ENCODE measurements at places on chromosomes 1 and 21. TPM values are rescaled to one million over a fixed set of nuclear protein-coding genes. Genes with fewer than 3 reads are reported as not detected.

- DNase-seq: no peak
These were observed 4.5 kb upstream of the PRDX1 start for GRCh38 chr1:45526135-45526644.

DNA sequence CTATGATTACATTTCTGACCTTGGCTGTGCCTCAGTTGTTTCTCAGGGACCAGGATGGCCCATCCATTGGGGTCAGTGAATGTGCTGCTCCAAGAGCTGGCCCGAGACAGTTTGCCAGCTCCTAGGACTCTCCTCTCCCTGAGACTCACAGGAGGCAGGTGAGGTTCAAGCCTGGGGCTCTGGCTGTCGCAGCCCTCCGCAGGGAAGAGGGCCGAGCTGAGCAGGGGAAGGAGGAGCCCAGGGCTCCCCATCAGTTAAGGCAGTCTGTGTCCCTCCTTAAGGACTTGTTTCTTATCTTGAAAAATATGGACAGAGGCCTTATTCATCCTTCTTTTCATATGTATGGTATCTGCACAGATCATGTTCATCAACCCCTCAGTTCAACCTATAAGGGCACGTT is 26.6 kb upstream of the SARS1 start:
- DNase-seq: no peak

The SON gene
- total RNA-seq: 204 TPM

The EPRS1 gene
- total RNA-seq: 66.4 TPM

The AVPR1B gene
- not detected for total RNA-seq

The NGF gene
- 5.7 TPM for total RNA-seq

DNA sequence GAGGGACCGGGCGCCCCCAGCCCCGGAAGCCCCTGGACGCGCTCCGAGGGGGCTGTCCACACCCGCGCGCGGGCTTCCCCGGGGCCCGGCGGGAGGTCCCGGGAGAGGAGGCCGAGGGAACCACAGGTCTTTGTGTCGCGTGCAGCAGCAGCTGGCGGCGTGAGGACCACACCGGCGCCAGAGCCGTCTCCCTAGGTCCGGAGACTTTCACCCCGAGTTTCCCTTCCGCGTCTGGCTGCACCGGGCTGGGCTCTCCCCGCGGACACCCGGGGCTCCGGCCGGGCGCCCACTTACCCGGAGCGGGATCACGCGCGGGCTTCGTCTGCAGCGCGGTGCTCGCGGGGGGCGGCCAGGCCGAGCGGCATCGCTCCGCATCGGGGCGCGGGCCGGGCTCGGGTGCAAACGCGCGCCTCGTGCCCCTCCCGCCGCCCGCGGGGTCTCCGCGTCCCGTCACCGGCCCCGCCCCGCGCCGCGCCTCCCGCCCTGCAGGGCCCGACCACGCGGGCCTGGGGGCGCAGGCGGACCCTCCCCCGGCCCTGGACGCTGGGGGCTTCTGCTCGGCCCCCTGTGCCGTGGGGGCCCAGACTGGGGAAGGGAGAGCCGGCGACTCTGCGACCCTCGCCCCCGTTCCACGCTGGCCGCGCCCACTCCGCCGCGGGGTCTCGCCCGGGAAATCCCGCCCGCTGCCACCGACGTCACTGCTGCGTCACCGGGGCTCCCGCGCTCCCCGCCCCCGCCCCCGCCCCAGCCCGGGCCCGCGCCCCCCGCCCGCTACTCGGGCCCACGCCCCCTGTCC is at the start of gene GNG4:
TSS of gene GNG4 (minus strand) at position 417 of the 796 bp plus-strand sequence. CDS start 65,946 bp downstream, outside the sequence.
- no peak for DNase-seq

The ETNK2 gene
- total RNA-seq: 5.5 TPM

- DNase-seq: peak; percentile 72
These were observed 5.6 kb downstream of the SH3BGRL3 start for GRCh38 chr1:26285366-26286063.

- DNase-seq: peak; percentile 62
These were observed 39.7 kb downstream of the PTGFRN start for GRCh38 chr1:116949213-116949985.

The CD84 gene
- total RNA-seq: 5.7 TPM

The TRIM63 gene
- 148 TPM for total RNA-seq

The KCNK2 gene
- total RNA-seq: not detected

The NUP210L gene
- total RNA-seq: 0.11 TPM

GRCh38 chr1:95352767-95353166 is 118.8 kb downstream of the RWDD3 start:
- no peak for DNase-seq

DNA sequence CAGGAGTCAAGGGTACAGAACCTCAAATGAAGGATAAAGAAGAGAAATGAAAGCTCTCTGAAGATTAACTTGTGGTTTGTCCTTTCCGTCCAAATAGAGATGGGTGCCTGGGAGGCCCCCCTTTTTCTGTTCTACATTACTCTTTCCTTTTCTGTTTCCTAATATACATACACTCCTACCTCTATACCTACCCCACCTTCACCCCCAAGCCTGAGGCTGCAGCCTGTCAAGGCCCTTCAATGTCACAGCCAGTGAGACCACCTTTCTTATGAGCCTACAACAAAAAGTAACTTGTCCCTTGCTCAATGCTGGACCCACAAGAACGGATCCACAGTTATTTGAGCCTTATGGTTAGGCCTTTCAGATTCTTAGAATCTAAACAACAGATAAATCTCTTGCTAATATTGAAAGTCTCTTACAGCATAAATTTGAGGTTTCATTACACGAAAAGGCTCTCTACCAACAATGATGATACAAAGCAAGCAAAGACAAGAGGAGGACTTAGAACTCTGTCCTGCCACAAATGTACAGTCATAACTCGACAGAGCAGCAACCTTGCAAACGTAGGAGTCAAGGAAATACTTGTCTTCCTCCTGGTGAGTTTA is 4.1 kb upstream of the TRAF3IP3 start:
- no peak for DNase-seq

The LRRC53 gene
- not detected for total RNA-seq

The F11R gene
- total RNA-seq: 25.3 TPM

The LRIG2 gene
- total RNA-seq: 9.4 TPM

- peak; percentile 83 for DNase-seq
These were observed 94.7 kb downstream of the SIK1 start for GRCh38 chr21:43331962-43332828.

GRCh38 chr1:244137725-244138124 is 86.6 kb downstream of the ZBTB18 start:
- DNase-seq: no peak

The ATP1A2 gene
- 323 TPM for total RNA-seq
